AG08396 (cell line): ENCODE measurements at places on chromosomes 7 and 10.
A peak's percentile ranks its signal among the peaks of the same experiment; 100 is the strongest.

GRCh38 chr10:77732213-77733003 is 94.8 kb upstream of the KCNMA1 start:
- DNase-seq: no peak

DNA sequence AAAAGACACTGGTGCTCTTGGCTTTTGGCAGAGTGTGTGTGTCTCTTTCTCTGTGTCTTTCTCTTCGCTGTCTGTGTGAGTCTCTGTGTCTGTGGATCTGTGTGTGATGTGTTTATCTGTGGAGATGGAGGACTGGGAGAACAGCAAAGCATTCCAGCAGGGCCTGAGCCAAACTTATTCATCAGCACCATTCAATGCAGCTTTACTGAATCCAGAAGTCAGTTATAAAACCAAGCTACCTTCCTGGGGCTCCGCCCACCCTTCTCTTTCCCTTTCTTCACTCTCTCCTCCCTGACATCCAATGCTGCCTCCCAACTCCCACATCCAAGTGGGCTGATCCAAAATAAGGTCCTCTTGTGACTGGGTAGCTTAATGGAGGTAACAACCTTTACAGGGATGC is 3.9 kb downstream of the SGMS1 start:
- DNase-seq: no peak

DNA sequence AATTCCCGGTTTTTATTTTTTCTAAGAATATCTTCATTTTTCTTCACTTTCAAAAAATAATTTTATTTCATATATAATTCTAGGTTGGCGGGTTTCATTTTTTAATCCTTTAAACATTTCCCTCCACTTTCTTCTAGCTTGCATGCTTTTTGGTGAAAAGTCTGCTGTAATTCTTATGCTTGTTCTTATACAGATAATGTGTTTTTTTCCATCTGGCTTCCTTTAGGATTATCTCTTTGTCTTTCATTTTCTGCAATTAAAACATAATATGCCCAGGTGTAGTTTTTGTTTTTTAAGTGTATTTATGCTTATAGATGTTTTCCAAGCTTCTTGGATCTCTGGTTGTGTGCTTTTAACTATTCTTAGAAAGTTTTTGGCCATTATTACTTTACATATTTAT is 341.3 kb upstream of the SEMA3C start:
- no peak for DNase-seq

GRCh38 chr7:41955451-41955850 is 252.6 kb upstream of the INHBA start:
- no peak for DNase-seq

- no peak for DNase-seq
Measured at GRCh38 chr10:12387561-12388210, 38.3 kb downstream of the CAMK1D start.

- no peak for DNase-seq
Measured at GRCh38 chr7:29379551-29379950, 184.1 kb upstream of the PRR15 start.

- peak; percentile 80 for DNase-seq
Measured at GRCh38 chr10:100046021-100046486, 35.6 kb downstream of the CPN1 start.

GRCh38 chr10:7955446-7955845 is 99.0 kb upstream of the GATA3 start:
- no peak for DNase-seq

DNA sequence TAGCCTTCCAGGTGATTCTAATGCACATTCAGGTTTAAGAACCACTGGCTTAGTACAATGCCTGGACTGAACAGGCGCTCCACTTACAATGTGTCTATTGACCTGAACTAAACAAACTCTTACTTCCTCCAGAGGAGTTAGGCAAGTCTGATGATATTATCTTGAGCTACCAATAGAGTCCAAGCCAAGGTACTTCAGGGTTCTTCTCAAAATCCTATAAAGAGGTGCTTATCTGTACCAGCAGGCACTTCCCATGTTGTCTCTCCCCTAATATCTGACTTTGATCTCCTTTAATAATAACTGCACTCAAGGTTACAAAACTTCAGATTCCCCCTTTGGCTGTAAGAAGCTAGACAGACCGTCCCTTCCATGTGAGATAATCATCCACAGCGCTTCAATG is 157.0 kb upstream of the SVIL start:
- no peak for DNase-seq

- no peak for DNase-seq
Measured at GRCh38 chr10:8640301-8640700, 585.8 kb downstream of the GATA3 start.

DNA sequence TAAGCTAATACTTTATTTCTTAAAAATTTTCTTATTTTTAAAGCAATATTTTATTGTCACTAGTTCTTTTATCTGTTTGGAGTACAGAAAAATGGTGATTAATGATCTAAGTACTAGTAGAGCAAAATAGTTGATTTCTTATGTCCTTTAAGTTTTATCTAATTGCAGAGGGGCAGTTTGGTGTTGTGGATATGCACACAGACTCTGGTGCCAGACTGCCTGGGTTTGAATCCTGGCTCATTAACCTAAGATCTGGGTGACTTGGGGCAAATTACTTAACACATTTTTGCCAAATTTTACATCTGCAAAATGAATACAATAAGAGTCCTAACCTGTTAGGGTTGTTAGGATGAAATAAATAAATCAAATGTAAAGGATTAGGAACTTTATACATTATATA is 10.7 kb upstream of the PRPS1L1 start:
- no peak for DNase-seq

DNA sequence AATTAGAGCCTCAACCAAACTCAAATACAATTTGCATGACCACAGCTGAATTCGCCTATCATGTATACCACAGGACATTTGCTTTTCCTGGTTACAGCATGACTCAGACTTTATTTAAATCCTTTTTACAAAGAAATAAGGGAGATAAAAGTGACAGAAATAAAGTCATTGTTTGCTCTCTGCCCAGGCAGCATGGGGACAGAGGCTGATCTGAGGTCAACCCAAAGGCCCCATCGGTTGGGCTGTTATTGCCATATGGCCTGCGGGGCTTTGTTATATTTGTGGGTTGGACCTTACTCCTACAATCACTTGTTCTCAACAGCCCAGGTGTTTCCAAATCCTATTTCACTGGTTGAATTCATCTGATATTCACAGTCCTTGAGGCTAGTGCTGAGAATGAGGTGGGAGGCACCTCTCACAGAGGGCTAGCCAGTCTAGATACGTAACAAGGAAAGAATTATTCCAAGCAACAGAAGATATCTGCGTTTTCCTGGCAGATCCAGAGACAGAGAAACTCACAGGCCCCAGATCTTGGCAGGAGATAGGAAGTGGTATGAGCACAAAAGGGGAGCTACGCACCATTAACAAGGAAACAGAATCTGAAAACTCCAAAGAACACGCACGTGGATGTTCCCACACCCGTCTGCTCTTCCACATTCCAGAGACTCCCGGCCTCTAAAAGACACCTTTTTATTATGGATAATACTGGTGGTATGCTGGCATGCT is 117.3 kb downstream of the HIPK2 start:
- no peak for DNase-seq

DNA sequence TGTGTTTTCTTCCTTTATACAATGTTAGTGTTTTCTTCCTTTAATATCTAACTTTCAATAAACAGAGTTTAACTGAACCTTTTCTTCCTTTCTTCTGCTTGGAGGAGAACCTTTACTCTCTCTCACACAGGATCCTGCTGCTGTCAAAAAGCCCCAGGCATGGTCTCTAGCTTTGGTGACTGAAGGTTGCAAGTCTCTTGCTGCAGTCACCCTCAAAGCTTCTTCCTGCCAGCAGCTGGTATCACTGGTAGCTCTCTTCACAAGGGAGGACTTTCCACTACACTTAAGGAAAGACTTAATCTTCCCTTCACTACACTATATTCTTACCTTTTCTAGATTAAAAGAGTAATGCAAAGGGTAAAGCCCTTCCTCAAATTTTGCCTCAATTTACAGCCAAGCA is 153.4 kb downstream of the SGMS1 start:
- no peak for DNase-seq

DNA sequence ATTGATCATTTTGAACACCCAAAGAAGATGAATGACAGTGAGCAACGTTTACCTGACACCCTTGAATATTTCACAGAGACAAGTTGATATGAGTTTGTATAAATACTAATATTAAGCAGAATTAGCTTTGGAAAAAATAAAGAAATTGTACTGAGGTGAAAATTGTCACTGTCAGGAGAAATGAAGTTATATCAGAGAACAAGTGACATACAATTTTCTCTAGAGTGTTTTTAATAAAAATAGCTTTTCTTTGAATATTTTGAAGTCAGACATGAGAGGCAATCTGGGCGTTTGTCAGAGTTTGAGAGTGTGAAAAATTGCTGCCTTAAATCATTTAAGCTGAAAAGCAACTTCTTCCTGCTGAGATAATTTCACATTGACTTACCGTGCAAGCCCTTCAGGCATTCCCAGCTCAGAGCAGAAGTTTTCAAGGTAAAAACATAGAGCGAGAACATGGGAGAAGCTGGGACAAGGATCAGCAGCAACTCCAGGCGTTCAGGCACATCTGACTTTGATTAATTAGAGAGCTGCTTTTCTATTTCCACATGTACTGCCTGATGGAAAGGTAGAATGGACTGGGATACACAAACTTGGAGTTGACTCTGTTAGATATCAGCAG is 535.9 kb downstream of the TFEC start:
- DNase-seq: no peak

DNA sequence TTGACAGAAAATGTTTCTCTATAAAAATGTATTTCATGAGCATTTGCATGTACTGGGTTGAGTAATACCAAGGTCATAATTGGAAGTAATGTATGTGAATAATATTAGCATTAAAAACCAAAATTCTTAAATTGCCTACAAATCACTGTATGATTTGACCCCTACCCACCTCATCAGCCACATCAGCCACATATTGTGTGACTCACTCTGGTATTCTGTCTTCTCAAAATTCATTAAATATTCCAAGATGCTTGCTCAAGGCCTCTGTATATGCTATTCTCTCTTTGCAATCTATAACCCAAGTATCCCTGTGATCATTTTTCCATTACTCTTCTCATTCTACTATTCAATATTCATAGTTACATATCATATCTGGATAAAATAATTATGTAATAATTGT is 21.4 kb downstream of the POT1 start:
- DNase-seq: peak; percentile 3

DNA sequence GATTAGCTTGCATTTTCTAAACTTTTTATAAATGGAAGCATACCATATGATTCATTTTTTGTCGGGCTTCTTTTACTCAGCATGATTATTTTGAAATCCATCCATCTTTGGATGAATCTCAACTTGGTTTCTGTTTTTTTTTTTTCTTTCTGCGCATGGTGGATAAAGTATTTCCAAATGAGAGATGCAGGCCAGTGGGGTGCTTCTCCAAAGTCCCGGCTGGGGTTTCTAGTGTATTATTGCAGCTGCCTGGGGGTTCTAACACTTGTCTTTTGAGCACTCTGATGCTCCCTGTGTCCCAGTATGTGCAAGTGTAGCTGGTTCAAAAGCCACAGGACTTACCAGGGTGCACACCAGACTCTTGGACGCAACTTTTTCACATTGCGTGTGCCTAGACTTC is 70.9 kb upstream of the LOXL4 start:
- DNase-seq: no peak

GRCh38 chr10:86969421-86970041 is 1.2 kb downstream of the ADIRF start:
- peak; percentile 64 for DNase-seq
